NCI-H1436 treated with DMSO at 0.1 percent for 48 hours (cell line): ENCODE measurements at places on chromosomes 16 and 17.

GRCh38 chr17:82058230-82058854 lies 6.6 kb downstream of the GPS1 start:
- no peak for DNase-seq

DNA sequence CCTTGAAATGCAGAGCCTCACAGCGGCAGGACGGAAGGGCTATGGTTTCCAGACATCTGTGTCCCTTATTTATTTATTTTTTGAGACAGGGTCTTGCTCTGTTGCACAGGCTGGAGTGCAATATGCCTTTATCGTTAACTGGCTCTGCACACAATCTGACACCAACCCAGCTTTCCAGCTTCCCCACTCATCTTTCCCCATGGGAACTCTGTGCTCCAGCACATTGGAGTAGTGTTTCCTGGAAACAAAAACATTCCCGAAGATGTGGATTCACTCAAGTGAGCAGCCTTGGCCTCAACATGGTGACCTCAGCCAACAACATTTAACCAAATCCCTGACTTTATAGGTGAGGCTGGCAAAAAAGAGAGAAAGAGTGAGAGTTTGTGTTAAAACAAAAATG lies 307.1 kb downstream of the TMEM114 start:
- no peak for DNase-seq

DNA sequence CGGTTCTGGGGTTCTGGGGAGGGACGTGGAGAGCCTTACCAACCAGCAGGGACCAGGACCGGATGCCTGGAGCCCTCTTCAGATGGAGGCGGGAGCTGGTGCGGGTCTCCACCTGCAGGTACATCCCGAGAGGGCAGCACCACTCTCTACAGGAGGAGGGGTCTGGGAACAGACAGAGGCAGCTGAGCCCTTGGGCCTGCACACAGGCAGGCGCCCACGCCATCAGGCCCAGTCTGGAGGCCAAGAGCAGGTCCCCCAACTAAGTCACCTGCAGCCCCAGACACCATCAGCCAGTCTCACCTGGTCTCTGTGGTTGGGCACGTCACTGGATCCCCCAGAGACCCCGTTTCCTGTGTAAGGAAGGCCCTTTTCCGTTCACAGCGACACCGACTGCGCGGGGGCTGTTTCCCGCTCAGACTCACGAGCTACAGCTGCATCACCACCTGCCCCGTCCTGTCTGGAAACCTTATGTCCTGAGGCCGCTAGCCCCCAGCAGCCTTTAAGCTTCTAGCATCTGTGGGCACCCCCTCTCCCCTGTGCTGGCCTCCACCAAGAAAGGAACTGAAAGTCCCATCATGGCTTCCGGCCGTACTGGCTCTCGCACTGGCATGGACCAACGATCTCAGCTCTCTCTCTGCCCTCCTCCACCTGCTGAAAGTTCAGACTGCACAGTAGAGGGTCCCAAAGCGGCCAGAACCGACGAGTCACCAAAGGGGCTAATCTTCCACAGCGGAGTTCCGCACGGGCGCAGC lies 1.2 kb downstream of the CYBC1 start:
- peak; percentile 82 for DNase-seq

- no peak for DNase-seq
These were observed 26.3 kb downstream of the UBALD1 start for GRCh38 chr16:4588386-4588785.

DNA sequence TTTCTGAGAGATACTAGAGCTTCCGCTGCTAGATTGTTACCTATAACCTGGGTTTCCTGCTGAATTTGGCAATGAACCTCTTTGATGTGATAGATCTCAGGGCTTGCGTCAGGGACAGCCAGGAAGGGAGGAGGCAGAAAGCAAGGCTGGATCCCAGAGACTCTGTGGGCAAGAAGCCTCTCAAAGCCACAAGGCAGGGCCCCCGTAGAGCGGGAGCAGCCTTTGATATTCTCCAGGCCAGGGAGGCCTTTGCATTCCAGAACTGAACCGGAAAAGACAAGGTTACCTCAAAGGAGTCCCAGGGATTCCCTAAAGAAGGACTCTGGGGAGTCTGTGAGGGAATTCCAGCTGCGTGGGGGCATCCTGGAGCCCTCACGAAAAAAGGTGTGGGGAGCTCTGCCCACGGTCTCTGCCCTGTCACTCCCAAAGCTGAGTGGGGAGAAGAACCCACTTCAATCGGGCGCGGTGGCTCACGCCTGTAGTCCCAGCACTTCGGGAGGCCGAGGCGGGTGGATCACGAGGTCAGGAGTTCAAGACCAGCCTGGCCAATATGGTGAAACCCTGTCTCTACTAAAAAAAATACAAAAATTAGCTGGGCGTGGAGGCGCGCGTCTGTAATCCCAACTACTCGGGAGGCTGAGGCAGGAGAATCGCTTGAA lies 14.3 kb upstream of the SCIMP start:
- no peak for DNase-seq

DNA sequence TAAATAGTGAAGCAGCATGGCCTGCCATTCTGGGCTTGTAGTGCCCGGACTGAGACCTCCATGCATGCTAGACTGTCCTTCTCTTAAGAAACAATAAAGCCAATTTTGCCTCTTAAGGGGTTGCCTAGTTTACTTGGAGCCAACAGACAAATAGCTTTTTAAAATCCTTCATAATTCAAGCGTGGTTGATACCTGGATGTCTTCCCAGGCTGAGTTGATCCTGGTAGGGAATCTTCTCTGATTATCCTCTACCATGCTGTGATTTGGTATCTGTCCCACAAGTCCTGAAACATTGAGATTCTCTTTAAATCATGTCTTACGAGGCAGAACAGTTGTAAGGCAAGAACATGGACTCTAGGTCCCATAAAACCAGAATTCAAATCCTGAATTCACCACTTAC lies 359.6 kb upstream of the CCL2 start:
- DNase-seq = no peak

DNA sequence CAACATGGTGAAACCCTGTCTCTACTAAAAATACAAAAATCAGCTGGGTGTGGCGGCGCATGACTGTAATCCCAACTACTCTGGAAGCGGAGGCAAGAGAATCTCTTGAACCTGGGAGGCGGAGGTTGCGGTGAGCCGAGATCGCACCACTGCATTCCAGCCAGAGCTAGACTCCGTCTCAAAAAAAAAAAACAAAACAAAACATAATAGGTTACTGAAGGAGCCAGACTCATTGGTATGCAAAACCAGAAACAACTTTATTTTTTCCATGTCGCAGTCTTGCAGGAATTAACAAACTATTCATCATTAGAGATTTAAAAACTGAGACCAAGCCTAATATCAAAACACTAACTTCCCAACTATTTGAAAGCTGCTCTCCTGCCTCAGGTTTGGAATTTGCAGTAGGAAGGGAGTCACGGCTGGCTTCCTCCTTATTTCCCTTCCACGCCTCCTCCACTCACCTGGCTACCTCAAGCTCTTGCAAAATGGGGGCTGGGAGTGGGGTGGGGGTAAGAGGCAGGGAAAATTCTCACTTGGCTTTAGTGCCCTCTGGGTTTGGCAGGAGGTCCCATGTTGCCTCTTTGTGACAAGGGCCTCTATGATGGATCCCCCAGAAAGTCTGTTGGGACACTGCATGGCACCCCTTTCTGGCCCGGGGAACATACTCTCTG lies 34.1 kb upstream of the MYH10 start:
- DNase-seq = no peak

- no peak for DNase-seq
These were observed 48.0 kb downstream of the USP22 start for GRCh38 chr17:20994779-20995149.

DNA sequence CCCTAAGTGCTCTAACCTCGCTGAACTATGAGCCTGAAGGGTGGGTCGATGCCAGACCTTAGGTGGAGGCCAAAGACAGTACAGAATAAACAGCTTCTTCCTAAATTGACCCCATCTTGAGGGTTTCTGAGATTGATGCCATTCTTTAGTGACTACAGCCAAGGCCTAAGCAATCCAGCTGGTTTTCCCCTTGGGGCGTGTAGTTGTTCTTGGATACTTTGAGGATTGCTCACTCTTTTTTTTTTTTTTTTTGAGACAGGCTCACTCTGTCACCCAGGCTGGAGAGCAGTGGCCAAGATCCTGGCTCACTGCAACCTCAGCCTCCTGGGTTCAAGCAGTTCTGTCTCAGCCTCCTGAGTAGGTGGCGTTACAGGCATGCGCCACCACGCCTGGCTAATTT lies 2.0 kb downstream of the OVCA2 start:
- no peak for DNase-seq

- DNase-seq = no peak
These were observed 2.1 kb downstream of the FMNL1 start for GRCh38 chr17:45223539-45224528.

GRCh38 chr17:30344283-30345088 lies 10.6 kb upstream of the TMIGD1 start:
- DNase-seq = no peak

- no peak for DNase-seq
These were observed 23.1 kb downstream of the LAT start for GRCh38 chr16:29007730-29008593.

DNA sequence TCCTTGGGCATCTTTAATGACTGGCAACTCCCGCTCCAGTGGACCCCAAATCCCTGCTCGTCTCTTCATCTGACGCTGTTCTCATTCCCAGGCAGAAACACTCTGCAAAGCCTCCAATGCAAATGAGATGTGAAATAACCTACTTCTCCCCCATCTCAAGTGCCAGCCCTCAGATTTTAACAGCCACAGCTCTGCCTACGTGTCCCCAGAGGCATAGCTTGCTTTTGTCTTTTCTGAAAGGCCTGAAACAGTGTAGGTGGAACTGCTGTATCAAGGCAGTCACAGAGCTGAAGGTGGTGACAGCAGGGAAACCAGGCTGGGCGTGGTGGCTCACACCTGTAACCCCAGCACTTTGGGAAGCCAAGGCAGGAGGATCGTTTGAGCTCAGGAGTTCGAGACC lies 14.7 kb downstream of the RPH3AL start:
- peak; percentile 96 for DNase-seq

DNA sequence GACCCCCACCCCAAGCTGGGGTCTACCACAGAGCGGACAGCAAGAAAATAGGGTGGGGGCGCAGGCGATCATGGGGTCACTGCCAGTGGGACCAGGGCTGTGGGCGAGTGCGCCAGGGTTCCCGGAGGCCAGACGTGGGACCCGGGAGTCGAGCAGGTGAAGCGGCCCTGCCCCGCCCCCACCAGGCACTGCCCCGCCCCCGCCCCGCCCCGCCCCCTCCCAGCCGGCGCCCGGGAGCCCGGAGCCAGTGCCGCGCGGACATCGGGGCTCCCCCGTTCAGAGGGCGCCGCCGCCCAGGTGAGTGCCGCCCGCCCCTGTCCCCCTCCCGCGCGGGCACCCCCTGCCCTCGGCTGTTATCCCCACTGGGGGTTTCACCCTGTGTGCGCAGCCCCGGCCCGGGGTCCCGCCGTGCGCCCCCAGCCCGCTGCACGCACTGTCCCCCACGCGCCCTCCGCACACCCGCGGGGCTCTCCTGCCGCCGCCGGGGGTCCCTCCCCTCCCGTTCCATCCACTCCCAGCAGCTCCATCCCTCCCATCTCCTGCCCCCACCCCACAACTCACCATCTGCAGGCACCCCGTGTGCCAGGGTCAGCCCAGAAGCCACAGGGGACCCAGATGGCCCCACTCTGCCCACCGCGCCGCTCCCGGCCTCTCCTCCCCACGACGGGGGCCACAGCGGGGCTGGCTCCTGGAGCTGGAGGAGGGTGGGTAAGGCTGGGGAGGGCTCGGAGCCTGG lies at the start of gene SSTR5:
Gene SSTR5 (plus strand): TSS at position 222 of the 736 bp plus-strand sequence. CDS start 6,122 bp downstream, outside the sequence.
- DNase-seq = no peak

DNA sequence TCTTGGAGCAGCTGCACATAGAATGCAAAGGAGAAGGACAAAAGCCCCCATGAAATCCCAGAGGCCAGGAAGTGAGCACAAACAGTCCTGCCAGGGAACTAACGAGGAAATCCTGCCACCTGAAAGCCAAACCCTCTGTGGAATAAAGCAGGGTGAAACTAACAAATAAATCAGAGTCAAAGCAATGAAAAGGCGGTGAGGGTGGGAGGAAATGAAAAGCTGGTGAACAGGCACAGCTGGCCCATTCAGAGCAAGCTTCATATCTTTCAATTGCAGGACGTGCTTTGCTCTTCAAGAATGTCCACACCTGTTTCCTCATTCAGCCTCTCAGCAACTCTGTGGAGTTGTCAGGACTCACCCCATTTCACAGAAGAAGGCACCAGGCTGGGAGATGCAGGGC lies 108.1 kb downstream of the ABCC12 start:
- DNase-seq = no peak

DNA sequence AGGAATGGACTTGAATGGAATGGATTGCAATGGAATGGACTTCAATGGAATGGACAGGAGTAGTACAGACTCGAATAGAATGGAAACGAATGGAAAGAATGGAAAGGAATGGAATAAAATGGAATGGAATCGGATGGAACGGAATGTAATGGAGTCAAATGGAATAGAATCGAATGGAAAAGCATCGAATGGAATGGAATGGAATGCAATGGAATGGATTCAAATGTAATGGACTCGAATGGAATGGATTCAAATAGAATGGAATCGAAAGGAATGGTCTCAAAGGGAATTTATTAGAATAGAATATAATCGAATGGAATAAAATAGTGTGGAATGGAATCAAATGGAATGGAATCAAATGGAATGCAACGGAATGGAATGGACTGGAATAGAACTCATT lies 484.9 kb upstream of the WSB1 start:
- DNase-seq = no peak
